ENCODE measurements at places on chromosomes 11 and 22.

GRCh38 chr11:86126862-86127261 lies 58.0 kb upstream of the PICALM start:
- DNase-seq, result no peak

- DNase-seq, result no peak
These were observed 61.3 kb downstream of the DENND5A start for GRCh38 chr11:9203691-9204311.

- DNase-seq, result no peak
These were observed 37.1 kb downstream of the ZNF202 start for GRCh38 chr11:123704341-123704740.

- DNase-seq, result no peak
These were observed 1.6 kb upstream of the CHRM4 start for GRCh38 chr11:46393231-46393616.

- no peak for DNase-seq
These were observed 28.7 kb downstream of the LGR4 start for GRCh38 chr11:27443746-27444507.

DNA sequence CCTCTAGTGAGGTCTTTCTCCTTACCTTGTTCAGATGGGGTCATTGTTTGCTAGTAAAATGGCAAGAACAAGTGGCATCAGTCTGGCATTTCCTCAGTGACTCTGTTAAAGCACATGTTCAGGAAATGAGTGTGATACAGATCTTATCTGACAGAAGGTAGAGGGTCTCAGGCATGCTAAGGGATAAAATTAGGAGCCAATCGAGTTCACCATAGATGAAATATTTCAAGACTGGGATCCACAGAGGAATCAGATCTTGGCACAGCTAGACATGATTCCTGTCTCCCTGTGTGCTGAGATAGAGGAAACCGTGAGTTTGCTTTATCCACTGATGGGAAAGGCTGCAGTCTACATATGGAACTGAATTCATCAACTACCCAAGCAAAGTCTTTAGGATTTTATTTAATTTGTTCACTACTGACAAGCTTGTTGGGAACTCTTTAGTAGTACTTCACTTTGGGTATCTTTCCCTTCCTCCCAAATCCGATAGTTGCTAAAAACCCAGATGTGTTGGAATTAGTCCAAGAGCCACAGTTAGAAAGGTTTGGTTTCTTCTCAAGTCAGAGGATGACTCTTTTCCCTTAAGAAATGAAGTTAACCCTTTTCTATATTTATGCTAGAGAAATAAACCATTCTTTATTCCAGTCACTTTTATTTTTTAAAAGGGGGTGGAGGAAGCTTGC lies 18.4 kb downstream of the FAM118B start:
- no peak for DNase-seq

DNA sequence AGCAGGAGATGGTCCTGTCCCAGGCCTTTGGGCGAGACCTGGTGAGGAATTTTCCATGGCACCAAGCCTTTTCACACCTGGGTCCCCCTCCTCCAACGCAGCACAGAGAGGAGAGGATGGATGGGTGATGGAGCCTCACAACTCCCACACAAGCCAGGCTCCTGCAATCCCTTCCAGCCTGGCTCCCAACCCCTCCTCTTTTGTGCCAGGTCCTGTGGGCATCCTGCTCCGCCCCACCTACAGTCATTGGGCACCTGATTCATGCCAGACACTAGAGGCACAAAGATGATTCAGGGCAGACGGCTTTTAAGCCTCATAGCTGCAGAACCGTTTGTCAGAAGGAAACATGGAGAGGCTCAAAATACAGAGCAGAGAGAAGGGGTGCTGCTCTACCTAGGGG lies 16.1 kb upstream of the MYRF start:
- no peak for DNase-seq

DNA sequence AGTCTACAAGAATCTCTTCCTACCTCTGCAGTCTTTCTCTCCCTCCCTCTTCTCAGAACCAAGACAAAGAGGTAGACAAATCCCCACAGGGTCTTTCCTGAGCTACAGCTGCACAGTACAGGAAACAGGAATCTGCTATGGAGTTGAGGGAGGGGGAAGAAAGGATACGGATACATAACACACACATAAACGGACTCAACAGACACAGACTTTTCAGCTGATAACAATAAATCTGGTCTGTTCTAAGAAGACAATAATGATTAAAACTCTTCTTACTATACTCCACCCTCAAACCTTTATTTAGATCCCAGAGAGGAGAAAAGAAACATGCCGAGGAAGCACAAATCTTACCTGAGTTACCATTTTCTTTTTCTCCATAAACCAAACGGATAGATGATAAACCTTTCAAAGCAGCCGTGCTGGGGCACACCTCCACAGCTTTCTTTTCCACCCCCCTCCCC lies 122.2 kb downstream of the APOL5 start:
- no peak for DNase-seq

DNA sequence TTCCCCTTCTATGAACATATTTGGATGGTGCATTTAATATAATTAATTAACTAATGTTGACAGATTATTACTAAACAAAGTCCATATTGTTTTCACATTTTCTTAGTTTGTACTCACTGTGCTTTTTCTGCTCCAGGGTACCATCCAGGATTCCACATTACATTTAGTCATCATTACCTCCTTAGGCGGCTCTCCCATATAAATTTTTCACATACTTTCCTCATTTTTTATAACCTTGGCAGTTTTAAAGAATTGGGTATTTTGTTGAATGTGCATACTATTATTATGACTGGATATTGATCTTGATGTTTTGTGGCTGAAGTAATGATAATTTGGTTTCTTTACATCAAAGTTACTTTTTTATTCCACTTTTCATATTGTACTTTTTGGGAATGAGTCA lies 755.6 kb upstream of the ANO3 start:
- DNase-seq, result no peak

DNA sequence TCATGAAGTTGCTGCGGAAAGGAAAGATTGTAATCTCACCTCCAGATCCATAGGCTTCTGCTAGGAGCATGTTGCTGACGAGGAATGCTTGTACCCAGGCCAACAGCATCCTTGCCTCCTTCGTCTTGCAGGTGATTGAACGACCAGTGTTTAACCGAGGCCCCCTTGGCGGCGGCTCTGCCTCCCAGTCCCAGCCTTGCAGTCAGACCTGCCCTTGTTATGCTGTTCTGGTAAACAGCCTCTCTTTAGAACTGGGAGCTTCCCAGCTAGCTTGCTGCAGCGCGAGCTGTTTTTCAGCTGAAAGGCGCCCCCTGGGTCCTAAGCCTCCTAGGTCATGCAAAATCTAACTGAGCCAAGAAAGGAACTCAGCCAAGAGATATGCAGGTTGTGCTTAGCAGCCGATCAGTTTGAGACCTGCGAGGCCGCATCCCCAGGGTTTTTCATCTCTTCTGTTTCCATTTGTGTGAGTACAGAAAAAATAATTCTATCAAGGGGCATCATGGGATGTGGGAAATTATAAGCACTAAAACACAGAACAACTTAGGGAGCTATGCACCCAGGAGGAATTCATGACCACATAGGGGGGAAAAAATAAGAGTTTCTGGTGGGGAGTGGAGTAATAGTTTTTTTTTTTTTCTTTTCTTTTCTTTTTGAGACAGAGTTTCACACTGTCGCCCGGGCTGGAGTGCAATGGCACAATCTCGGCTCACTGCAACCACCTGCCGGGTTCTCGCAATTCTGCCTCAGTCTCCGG lies at the start of gene PIK3IP1:
Gene PIK3IP1 (minus strand): TSS at position 253 of the 754 bp plus-strand sequence. CDS start 144 bp downstream, at position 109.
- peak; percentile 72 for DNase-seq

GRCh38 chr11:82901922-82902485 lies 468 bp downstream of the DDIAS start:
- DNase-seq, result no peak

GRCh38 chr11:12430954-12431595 lies 53.7 kb downstream of the PARVA start:
- no peak for DNase-seq
